ENCODE measurements at places on chromosomes 11 and 22.

DNA sequence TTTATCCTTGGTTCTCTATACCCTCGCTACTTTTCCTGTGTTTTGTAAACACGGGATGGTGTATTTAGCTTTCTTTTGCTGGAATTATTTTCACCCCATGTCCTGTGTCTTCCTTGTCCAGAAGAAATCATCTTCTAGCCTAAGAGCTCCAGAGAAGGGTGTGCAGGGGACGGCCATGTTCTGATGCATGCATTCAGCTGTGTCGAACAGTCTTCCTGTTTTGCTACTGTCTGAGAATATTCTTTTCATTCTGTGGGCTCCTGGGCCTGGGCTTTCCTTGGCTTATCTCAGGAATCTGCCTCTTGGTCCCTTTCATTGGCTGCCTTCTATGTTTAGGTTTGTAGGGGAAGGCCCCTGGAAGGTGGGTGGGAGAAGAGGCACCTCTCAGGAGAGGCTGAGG is 10.6 kb upstream of the PLET1 start:
- no peak for DNase-seq

GRCh38 chr11:45677770-45678512 is 12.5 kb upstream of the CHST1 start:
- no peak for DNase-seq

GRCh38 chr11:35029979-35030682 is 108.8 kb upstream of the CD44 start:
- DNase-seq, result no peak

- DNase-seq, result no peak
These were observed at the start of gene LMF2 for GRCh38 chr22:50507421-50507990. Gene LMF2, minus strand, starts transcription at chr22:50507702. Its CDS starts 27 bp downstream, at chr22:50507675.

DNA sequence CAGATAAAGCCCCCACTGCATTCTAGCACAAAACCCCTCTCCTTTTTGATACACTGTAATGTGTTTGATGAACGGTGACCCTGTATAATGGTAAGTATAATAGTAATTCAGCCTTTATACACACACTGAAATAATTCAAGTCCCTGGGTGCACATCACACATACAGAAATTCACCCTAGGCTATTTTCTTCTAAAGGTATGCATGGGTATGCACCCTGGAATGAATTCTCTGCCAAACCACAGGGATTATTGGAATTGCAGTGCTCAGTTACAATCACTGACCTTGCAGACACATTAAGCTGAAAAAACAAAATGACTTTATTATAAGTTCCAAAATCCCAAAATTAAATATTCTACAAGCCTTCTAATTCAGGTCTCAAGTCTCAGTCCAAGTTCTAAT is 245.9 kb upstream of the FAT3 start:
- no peak for DNase-seq
